ENCODE measurements at places on chromosomes 7 and 10.

- no peak for DNase-seq
Observed at GRCh38 chr10:123309731-123310130, 155.5 kb downstream of the BUB3 start.

DNA sequence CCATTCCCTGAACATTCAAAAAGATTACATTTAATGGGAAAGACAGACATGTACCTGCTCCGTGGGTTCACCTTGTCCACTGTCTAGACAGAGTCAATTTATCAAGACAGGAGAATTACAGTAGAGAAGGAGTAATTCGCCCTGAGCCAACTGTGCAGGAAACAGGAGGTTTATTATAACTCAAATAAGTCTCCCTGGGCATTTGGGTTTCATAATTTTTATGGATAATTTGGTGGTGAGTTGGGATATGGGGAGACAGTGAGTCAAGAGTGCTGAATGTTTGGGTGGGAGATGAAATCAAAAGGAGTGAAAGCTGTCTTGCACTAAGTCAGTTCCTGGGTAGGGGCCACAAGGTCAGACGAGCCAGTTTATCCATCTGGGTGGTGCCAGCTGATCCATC, 165.9 kb upstream of the NAMPT start:
- no peak for DNase-seq

GRCh38 chr10:83677795-83678194, 461.5 kb upstream of the GHITM start:
- no peak for DNase-seq

GRCh38 chr7:93046641-93047040, 71.1 kb downstream of the SAMD9 start:
- no peak for DNase-seq

DNA sequence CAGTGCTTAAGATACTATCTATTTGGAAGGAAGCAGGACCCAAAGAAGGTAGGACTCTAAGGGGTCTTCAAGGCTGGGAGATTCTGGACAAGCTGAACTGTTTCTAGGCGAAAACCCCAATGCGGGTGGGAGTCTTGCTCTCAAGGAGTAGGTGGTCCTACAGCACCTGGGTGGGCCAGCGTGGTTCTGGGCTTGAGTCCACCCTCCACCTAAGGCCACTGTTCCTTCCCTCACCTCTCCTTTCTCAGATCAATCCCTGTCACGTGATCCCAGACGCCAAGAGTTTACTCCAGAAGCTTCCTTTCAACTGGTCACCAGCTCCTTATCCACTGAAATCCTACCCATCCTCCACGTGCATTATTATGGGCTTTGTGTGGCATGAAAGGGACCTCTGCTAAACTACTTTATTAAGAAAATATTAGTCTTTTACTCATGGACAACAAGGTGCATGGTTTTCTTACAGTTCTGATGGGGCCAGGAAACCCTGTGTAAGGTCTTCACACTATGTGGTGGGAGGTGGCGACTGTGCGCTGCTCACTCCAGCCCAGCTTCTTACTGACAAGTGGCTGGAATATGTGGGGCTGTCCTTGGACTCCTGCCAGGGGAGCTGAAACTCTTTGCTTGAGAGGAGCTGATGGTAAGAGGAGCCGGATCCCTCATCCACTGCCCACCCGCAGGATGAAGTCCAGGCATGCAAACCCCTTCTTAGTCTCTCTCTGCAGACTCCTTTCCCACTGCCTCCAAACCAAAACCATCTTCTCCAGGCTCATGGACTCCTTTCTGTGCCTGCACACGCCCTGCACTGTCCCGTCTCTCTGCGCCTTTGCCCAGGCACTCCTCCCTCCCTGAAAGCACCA, 1.6 kb downstream of the ZNF746 start:
- no peak for DNase-seq

All from activated T-helper 1 cell treated with anti-CD3 and anti-CD28 coated beads, Interleukin-12 subunit alpha, Interleukin-12 subunit beta, Interleukin-2, Interleukin-4 antibody, amounts not matched to agents 30 ng/mL and 10 ng/mL and 1 ng/mL, durations not matched to agents 14 hours and 24 hours and 36 hours (primary cell).